GM04503 (cell line): ENCODE measurements at places on chromosomes 2 and 18.

GRCh38 chr2:8312221-8312620 is 369.6 kb upstream of the ID2 start:
- DNase-seq: no peak

- no peak for DNase-seq
Observed at GRCh38 chr2:72898585-72898906, 11.3 kb downstream of the SPR start.

GRCh38 chr2:101843048-101843447 is 145.5 kb downstream of the MAP4K4 start:
- peak; percentile 53 for DNase-seq

DNA sequence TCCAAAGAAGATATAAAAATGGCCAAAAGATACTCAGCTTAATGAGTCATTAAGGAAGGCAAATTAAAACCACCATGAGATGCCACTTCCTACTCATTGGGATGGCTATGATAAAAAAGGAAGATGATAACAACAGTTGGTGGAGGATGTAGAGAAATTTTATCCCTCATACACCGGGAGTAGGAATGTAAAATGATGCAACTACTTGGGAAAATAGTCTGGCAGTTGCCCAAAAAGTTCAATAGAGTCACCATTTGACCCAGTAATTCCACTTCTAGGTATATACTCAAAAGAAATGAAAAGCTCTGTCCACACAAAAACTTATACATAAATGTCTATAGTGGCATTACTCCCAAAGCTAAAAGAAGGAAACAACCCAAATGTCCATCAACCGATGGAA is 10.1 kb upstream of the SULT1C2 start:
- DNase-seq: no peak

GRCh38 chr18:38502539-38502938 is 936.9 kb upstream of the CELF4 start:
- DNase-seq: no peak

DNA sequence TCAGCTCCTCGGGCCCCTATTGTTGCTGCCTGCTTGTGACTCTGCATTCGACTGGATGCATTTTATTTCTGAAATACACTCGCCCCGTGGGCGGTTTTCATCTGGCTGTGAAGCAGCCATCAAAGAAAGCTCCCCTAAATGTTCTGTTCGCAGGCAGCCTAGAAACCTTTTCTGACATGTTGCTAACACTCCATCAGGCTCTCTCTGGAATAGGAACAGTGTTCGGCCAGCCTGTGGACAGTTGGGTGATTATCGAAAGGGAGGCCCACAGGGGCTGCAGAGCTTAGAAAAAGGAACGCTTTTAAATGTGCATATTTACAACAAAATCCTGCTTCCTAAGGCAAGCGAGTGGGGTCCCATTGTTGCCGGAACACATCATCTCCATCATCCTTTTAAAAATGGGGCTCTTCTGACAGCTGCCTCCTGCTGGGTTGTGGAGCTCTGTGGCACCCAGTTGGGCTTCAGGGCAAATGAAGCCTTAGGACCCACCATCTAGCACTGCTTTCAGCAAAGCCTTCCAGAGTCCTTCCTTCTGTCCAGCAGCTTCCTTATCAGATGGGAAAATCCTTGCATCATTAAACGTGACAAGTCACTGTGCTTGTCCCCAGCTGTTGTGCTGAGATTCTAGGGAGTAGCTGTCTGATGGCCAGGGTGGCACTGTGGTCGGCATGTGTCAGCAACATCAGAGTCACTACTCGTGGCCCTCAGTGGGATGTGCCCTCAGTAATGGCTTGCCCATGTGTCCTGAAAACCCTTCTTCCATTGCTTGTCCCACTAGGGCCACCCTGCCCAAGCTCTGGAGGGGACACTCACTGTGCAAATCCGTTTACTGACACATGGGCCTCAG is 102.6 kb downstream of the GBX2 start:
- DNase-seq: no peak

DNA sequence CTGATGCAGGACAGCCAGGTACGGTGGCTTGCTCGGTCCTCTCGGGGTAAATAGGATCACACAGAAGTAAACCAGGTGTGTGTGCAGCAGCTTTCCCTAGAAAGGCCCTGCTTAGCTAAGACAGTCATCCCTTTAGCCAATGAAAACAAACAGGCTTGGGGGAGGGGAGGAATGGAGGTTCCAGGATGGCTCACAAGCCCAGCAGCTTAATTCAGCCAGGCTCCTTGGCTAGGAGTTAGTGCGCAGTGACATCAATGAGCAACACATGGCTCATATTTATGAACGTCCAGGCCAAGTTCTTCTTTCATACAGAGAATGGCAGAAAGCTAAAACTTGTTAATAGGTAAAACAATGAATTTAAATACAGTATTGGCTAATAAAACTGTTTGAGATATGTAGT is 10.2 kb downstream of the IAH1 start:
- DNase-seq: no peak

- no peak for DNase-seq
Observed at GRCh38 chr2:143675021-143675420, 545.8 kb downstream of the ARHGAP15 start.

GRCh38 chr2:30716123-30716900 is 90.9 kb downstream of the CAPN13 start:
- DNase-seq: no peak

DNA sequence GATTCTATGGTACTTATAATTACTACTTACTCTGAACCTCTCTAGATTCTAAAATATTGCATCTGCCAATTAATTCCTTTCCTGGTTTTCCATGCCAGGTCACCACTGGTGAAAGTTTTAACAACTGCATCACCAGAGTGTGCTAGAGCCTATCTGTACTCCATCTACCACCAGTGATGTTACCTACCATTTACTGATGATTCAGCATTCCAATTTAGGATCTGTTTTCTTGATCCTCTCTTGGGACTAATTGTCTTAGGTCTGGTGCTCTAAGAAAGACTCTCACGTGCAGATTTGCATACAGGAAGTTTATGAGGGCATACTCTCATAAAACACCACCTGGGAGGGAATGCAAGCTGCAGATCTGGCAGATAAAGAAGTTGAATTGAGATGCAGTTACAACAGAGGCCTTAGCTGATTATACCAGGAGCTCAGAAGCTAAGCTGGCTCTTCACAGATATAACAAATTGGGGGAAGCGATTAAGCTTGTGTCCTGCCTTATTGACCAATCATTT is 347.6 kb upstream of the VRK2 start:
- DNase-seq: no peak

GRCh38 chr18:3950668-3951404 is 500.9 kb downstream of the TGIF1 start:
- DNase-seq: no peak

GRCh38 chr2:220932041-220932440 is 640.1 kb downstream of the EPHA4 start:
- DNase-seq: no peak

GRCh38 chr2:100052650-100053049 is 89.7 kb downstream of the AFF3 start:
- no peak for DNase-seq

- DNase-seq: no peak
Observed at GRCh38 chr2:198077477-198077876, 273.1 kb downstream of the PLCL1 start.

GRCh38 chr18:47492691-47493090 is 241.2 kb upstream of the SKOR2 start:
- DNase-seq: no peak

DNA sequence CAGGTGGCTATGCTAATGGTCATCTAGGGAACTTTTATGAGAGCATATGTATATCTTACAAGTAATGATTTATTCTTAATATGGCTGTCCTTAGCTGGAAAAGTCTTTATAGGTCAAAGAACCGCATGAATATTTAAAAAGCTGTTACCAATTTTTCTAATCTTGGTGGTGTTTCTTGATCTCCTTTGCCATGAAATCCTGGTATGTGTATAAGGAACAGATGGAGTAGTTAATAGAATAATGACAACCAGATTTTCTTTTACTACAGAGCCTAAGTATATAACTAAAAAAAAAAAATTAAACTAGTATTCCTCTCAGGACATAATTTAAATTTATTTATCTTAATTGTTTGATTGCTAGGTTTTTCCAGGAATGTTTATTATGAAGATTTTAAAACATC is 74.5 kb downstream of the RHBDD1 start:
- no peak for DNase-seq

DNA sequence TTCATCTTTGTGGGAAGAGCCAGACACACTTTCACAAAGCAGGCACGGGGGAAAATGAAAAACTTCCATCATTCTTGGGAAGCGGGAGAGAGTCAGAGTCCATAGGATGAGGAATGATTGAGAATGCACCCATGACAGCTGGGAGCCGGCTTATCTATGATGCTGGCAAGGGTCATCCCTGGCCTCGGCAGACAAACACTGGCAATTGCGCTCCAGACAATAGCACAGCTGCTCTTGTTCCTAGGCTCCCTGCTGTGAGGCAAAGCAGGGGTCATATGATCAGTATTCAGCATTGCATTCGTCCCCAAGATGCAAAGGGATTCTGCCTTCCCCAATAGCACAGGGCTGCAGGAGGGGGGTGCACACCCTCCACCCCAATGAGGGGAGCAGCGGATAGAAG is 33.0 kb downstream of the CYRIA start:
- no peak for DNase-seq

DNA sequence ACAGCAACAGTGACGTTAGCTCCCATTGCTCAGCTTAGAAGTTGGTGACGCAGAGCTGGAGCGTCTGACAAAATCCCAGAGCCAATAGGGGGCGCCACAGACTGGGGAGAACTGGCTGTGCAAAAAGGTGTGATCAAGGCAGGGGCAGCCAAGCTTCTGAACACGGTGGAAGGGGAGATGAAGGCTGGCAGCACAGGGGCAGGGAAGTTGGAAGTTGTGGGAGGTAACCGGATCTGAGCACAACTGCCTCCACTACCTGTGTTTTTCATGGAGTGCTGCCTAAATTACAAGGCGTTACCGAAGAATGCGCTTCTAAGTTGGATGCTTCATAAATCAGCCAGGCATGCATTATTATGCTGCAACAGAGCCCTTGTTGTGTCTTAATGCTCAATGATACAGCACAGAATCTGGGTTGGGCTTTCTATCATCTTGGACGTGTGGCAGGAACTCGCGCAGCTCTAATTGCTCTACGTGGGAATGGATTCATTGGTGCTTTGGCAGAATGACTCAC is 370.0 kb downstream of the SLC4A3 start:
- no peak for DNase-seq

DNA sequence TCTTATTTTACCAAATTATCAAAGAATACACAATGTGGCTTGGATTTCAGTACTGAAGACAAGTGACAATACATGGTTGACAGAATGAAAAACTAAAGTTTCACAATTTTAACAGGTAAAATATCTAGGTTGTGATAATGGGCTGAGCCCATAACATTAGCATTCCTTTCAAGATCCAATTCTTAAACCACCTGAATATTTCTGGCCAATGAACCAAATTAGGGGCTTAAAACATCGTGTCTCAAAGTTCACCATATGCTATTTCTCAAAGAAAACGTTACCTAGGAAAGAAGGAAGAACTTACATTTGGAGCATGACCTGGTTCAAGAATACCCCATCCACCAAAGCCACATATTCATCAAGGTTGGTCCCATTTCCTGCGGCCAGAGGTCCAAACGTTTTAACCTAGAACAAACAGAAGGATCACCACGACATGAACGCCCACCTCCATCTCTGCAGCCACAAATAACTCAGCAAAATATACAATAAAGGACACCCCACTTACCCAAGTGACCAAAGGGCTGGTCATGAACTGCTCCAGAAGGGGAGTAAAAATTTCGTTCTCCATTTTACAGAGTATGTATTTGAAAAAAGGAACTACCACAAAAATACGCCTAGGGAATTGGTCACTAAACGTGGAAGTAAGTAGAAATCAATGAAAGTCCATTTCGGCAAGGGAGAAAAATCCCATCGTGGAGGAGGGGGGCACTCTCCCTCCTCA is 984 bp downstream of the CCDC88A start:
- no peak for DNase-seq

DNA sequence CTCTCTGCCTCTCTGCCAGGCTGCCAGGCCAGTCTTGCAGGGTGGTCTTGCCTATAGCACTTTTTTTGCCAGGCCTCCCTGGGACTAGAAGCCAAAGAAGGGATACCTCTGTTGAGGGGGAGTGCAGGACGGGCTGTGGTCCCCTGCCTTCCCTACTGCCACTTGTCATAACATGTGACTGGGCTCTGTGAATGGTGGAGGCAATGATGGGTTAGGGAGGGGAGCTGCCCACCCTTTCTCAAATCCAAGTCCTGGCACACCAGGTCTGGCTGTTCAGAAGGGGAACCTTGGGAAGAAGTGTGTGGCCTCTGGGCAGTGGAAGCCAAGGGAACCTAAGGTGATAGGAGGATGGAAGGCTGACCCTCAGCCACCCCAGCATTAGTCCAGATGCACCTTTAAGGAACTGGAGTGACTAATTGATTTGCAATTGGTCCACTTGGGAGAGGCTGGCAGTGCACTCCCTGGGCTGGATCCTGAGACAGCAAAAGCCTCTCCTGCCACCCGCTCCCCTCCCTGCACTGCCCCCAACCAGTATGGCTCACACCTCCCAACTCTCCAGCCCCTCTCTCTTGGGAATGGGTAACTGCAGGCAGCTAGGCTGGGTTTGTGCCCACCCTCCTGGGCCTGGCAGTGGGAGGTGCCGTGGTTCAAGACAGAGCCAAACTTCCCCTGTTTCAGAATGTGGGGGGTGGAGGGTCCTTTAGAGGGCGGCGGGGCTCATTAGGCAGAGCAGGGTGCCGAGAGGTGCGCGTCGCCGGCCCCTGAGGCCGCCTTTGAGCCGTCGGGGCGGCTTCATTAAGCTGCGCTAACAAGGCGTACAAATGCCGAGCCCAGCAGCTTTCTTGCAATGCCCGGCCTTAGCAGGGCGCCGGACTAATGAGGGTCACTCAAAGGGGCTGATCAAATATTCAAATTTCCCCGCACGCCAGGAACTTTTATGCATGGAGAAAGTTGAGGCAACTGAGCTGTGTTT is 4.5 kb upstream of the SIX3 start:
- DNase-seq: no peak

DNA sequence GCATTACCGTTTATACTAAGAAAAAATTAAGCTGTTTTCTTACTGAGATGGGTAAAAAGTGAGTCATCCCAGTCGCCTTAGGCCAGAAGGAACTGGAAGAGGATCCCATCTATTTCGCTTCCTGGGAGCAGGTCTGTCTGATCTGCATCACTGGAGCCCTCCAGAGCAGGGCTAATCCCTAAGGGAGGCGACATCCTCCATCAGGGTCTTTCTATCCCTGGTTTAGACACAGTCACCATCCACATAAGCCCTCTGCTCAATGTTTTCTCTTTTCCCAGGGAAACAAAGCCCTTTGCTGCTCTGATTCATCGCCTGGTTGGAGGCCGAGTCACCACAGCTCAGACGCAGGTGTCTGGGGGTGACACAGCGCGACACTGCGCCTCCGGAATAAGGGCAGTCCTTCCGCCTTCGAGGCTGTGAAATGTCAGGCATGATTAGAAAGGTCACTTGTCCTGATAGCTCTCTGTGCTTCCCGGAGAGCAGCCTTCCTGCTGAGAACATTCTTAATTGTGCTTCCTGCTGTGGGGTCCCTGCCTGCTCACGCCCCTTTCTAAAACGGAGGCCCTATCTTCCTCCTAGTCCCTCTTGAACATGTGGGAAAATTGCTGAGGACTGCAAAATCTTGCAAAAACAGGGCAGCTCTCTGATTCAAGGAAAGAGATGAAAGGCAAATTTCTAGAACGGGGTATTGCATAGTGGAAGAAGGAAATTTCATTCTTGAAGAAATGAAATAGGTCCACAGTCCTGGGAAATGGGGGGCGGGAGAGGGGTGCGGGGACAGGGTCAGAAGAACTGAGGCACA is 56.3 kb downstream of the MARCHF4 start:
- no peak for DNase-seq
